Left ventricle myocardium superior (tissue), 1 donor: ENCODE measurements at places on chromosomes 5 and 9. TPM values are rescaled to one million over a fixed set of nuclear protein-coding genes. Genes with fewer than 3 reads are reported as not detected.

DNA sequence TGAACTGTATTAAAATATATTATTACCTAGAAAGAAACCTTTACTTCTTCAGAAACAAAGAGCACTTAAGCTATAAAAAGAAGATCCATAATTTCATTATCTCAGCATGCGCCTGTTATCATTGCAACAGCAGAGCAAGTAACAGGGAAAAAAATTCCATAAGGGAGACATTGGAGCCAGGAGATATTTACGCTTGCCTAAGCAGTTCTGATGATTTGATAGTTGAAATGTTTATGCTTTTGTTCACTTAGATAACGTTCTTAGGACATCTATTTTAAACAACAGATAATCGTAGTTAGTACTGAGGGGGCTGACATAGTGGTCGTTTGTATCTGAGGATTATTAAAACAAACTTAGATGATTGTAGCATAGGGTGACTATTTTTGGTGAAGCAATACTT lies 252.5 kb downstream of the NNT start:
- no peak for DNase-seq

DNA sequence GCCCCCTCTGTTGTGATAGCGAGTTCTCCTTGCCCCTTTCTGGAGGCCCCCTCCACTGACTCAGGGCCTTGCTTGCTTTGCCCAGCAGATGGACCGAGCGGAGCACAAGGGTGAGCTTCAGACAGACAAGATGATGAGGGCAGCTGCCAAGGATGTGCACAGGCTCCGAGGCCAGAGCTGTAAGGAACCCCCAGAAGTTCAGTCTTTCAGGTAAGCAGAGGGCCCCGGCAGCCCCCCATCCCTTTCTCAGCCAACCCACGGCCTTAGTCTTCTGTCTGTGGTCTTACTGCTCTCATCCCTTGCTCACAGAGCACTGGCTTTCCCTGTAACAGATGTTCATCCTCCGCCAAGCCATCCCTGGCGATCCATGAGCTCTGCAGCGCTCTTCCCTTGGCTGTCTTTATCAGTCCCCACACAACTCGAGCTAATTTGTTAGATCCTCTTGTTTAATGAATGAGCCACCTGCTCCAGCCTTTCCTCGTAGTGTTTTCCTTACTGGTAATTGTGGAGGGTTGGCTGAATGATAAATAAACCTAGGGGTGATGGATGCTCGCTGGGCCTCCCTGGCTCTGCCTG lies 18.4 kb upstream of the RARS1 start:
- no peak for DNase-seq

DNA sequence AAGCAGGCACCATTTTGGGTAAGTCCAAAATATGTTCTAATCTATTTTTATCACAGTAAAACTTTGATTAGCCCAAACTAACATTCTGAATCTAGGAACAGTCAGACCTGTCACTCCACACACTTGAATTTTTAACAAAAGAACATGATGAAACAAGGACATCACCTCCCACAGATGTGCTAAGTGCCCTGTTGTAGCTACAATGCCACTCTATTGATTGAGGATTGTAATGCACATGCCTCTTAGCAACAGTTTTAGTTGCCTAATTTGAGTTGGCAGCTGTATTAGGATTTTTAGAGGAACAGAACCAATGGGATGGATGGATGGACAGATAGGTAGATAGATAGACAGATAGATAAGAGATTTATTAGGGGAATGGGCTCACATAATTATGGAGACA lies 20.3 kb upstream of the RNF20 start:
- DNase-seq: no peak

GRCh38 chr5:160271396-160271795 lies 41.0 kb downstream of the CCNJL start:
- DNase-seq: no peak

DNA sequence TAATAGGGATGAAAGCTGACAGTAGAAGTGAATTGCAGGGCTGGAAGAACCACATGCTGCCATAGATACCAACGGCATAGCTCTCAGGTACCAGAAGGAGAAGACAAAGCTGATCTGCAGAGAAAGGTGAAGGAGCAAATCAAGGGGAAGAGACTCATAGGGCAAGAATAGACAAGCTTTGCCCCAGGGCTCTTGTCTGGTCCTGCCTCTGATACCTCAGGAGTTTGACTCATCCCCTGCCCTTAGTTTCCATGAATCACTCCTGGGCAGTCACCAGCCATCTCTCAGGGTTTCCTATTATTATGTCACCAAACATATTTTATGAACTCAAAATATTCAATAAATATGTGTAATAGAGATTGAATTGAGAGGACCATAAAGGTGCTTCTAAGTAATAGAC lies 800.9 kb downstream of the DNAH5 start:
- DNase-seq: no peak

DNA sequence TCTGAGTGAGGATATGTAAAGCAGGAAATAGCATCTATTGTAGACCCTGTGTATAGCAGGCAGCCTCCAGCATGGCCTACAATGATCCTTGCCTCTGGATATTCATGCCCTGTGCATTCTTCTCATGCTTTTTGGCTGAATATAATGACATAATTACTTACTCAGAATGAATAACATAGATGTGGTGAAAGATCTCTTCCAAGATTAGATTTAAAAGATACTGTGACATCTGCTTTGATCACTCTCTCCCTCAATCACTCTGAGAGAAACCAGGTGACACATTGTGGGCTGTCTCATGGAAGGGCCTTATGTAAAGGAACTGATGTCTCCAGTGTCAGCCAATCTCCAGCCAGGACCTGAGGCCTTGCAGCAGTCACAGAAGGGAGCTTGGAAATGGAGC lies 376.7 kb downstream of the DNAH5 start:
- DNase-seq: no peak

- DNase-seq: no peak
These were observed 48.0 kb upstream of the LRRC19 start for GRCh38 chr9:27053369-27054022.

GRCh38 chr5:5139777-5140478 lies at the start of gene ADAMTS16:
TSS of gene ADAMTS16 (plus strand) at chr5:5140330. CDS start at chr5:5140468, 138 bp downstream.
- no peak for DNase-seq

DNA sequence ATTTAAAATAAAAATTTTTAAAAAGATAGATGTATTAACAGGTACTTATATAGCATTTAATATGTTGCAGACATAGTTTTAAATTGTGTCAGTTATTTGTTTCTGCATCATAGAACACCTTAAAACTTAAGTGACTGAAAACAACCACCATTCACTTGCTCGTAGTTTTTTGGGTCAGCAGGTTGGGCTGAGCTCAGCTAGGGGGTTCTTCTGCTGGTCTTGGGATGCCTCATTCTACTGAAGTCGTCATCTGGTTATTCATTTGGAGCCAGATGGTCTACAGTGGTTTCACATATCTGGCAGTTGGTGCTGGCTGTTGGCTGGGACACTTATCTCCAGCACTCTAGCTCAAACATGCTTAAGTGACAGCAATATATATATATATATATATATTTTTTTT lies 29.6 kb downstream of the PSAT1 start:
- no peak for DNase-seq

- DNase-seq: no peak
These were observed 1355.1 kb upstream of the WWC1 start for GRCh38 chr5:166936351-166936750.

DNA sequence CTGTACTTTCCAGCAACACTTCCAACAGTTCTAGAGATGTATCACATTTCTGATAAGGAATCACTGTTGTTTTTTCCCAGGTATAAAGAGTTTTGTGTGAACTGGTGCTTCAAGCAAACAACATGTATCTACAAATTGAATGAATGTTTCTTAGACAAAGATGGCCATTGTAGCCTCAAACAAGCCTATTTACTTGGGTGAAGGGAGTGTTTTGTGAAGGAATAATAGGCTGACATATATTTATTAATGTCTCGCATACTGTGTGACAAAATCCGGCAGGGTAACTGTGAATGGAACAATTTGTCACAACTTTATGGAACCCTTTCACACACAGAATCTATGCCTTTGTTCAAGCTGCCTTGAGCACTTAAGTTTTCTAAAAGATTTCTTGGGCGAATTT lies 24.8 kb upstream of the DAB2 start:
- DNase-seq: no peak

DNA sequence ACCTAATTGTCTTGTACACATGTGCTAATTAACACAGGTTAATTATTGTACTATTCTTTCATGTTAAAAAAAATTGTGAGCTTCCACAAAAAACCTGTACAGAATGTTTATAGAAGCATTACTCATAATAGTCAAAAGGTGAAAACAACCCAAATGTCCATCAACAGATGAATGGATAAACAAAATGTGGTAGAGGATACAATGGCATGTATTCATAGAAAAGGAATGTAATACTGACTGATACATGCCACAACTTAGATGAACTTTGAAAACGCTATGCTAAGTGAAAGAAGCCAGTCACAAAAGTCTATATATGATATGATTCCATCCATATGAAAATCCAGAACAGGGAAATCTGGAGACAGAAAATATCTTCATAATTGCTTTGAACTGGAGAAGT lies 25.6 kb downstream of the RRAGA start:
- DNase-seq: no peak

DNA sequence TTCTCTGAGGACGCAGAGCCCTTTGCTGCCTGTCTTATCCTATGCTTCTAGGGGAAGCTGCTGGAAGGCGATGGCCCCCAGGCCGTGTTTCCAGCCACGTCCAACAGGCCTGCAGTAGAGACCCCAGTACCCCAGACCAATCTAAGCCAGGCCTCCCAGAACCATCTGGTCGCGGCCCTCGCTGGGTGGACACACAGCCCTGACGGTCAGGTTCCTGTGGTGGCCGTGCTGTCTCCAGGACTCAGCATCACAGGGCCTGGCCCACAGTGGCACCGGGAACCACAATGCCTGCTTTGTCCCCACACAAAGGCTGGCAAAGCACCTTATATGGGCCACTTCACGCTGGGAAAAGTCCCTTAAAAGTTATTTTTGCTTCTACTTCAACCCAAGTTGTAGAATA lies 44.5 kb downstream of the SEMA4D start:
- no peak for DNase-seq

DNA sequence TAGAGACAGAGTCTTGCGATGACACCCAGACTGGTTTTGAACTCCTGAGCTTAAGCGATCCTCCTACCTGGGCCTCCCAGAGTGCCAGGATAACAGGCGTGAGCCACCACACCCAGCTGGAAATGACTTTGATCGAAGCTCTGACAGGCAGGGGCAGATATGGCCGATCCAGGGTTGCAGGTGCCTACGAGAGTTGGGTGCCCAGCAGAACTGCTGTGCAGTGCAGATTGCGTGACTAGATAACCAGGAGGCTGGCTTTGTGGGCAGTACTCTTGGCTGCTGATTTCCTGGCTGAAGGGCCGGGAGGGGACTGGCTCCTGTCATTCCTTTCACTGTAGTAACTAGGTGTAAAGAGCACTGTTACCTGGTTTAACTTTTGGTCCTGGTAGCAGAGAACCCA lies 11.8 kb downstream of the TBC1D13 start:
- no peak for DNase-seq

DNA sequence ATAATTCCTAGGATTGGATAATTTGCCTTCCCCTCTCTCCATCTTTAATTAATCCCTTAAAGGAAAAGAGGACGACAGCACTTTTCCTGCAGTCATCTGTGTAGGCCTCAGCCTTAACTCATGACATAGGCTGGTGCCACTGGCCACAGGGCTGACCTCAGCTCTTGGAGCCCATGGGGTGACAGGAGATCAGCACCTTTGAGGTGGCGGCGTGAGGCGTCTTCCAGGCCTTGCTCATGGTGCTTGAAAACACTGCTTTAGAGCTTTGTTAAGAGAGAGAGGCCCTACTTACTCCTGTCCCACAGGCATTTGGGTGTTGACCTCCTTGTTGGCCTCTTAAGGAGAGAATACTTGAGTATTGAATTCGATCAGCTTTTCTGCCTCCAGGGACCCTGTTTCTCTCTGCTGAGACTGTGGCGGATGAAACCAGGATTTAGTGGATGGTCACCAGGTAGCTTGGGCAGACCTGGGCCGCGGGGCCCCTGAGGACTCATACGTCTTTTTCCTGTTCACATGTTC lies 23.4 kb downstream of the TENT4A start:
- DNase-seq: no peak

GRCh38 chr5:149217096-149217802 lies 54.4 kb upstream of the AFAP1L1 start:
- peak; percentile 78 for DNase-seq

DNA sequence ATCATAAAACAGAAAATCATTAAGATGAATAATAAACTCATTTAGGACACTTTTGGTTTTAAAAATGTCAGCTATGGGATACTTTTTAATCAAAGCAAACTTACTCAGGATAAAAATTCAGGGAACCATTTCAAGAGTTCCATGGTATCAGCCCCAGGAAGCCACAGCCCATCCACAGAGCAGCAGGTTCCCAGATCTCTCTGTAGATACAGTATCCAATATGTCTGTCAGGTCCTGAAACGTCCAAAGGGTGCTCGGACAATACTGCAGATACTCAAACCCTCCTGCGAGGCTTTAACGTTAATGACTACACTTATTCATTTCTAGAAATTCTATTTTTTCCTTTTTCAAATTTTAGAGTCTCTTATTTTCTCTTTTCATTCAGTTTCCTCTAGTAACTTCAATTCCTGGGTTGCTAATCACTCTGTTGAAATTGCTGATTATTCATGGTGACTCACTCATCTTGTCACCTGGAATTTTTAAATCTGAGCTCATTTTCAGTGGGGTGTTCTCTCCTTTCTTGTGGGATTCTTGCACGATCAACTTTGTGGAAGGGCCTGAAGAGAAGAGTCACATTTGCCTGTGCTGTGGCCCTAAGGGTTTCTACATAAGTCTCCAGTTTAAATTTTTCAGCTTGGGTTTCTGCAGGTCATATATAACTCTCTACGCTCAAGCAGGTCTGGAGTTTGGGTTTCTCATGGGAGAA lies 435.8 kb downstream of the CTNND2 start:
- no peak for DNase-seq

- no peak for DNase-seq
These were observed 7.5 kb downstream of the ALDH1A1 start for GRCh38 chr9:72945391-72945790.

The PCDHGB5 gene
- 6.4 TPM for total RNA-seq

The CDC37L1 gene
- 35.3 TPM for total RNA-seq

The HMHB1 gene
- total RNA-seq: not detected

The CORO2A gene
- total RNA-seq: 0.35 TPM

The CDH18 gene
- not detected for total RNA-seq

The C9 gene
- not detected for total RNA-seq

The MARCOL gene
- not detected for total RNA-seq

The ELAVL2 gene
- total RNA-seq: not detected

The NUDCD2 gene
- 13.9 TPM for total RNA-seq

The SLC6A19 gene
- total RNA-seq: not detected

The SNCB gene
- not detected for total RNA-seq

The ZDHHC11 gene
- 40.1 TPM for total RNA-seq
